Type B pancreatic cell (in vitro differentiated cells): ENCODE measurements at places on chromosomes 7 and 10.

- DNase-seq, result no peak
Measured at GRCh38 chr10:115974816-115975430, 298.1 kb downstream of the GFRA1 start.

DNA sequence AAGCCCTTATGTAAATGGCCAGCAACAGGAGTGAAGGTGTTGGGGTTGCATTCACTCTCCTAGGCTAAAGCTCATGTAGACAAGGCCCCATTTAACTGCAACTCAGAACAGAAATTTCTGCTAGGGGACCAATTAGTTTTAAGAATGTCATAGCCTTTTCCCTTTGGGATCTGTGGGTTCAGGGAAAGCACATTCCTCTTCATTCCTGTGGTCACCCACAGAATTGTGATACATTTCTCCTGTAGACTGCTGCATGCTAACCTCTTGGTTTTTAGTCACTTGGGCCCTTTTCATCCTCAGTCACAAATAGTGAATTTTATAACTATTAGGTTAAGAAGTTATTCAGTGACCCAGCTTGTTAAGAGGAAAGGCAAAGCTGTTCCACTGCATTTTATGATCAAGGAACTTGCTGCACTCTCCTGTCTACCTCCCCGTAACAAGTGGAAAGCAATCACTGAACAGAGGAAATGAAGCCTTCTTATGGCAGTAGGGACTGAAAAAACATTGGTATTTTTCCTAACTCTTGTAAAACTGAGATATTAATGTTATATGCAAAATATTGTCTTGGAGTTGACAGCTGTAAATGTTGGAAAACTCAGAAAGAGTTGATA is 124.9 kb downstream of the SND1 start:
- DNase-seq, result no peak

GRCh38 chr10:44032216-44032615 is 352.7 kb downstream of the CXCL12 start:
- DNase-seq, result no peak

GRCh38 chr7:35550831-35551230 is 144.1 kb downstream of the HERPUD2 start:
- no peak for DNase-seq

- no peak for DNase-seq
Measured at GRCh38 chr10:108427146-108427545, 1262.6 kb upstream of the SORCS1 start.

DNA sequence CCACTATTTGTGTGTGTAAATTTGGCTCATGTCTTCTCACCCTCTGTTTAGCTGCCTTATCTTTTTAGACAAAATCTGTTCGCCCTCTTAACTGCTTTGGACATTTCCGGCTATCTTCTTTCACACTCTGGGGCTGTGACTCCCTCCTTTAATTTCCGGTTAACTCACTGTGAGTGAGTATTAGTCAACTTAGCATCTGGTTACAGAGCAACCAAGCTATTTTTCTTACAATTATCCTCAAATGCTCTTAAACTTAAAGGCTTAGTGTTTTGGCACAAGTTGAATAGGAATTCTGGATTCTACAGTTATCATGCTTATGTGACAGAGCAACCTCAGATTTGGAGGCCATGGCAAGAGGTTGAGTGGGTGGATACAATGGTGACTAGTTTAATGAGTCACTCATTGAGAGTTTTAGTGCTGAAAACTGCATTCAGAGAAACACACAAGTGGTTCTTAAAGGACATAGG is 177.6 kb upstream of the SEMA3A start:
- no peak for DNase-seq

DNA sequence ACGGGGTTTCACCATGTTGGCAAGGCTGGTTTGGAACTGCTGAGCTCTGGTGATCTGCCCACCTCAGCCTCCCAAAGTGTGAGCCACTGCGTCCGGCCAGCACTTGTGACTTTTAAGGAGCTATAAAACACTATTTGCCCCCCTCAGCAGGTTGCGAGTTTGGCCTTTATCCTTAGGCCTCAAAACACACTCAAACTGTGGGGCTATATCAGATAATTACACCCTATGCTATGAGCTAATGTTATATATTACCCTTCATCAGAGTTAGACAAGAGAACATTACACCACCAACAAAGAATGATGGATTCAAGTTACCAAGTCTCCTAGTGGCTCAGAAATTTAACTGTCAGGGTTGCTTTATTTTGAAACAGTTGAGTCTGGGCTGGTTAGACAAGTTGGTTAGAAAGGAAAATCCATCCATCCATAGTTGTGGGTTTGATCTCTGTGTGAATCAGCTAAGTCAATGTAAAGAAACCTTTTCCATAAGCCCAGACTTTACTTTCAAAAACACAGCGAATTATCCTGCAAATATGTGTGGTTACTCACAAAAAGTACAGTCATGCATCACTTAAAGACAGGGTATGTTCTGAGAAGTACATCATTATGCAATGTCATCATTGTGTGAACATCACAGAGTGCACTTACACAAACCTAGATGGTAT is 115.8 kb downstream of the SEMA3D start:
- DNase-seq, result no peak

- DNase-seq, result no peak
Measured at GRCh38 chr7:125495997-125496396, 566.4 kb upstream of the POT1 start.

GRCh38 chr7:15440482-15440881 is 121.3 kb downstream of the AGMO start:
- no peak for DNase-seq

DNA sequence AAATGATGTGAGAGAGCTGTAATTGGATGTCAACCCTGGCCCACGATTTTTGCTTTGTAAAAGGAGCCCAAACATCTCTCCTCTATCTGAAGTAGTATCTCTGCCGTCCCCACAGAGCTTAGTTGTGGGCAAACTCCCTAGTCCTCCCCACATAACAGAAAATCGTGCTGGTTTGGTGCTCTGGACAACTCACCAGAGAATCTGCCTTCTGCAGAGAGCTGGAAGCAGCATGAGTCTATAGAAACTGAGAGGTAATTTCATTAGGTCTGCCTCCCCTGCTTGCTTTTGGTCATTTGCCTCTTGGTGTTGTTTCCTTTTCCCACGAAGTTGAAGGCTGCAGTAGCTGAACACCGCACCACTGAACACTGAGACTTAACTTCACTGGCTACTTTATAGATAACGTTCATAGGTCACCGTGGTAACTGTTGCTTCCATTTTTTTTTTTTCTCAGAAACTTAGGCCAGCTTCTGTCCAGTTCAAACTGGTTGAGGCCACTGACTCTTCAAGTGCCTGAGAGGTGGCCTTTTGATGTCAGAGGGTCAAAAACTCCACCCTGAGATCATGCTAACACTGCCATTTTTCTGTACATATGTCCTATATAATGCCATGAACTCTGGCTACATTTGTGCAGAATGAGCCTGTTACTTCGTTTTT is 3.3 kb upstream of the CDCA7L start:
- no peak for DNase-seq

GRCh38 chr10:86265236-86265894 is 101.2 kb downstream of the GRID1 start:
- peak; percentile 53 for DNase-seq

DNA sequence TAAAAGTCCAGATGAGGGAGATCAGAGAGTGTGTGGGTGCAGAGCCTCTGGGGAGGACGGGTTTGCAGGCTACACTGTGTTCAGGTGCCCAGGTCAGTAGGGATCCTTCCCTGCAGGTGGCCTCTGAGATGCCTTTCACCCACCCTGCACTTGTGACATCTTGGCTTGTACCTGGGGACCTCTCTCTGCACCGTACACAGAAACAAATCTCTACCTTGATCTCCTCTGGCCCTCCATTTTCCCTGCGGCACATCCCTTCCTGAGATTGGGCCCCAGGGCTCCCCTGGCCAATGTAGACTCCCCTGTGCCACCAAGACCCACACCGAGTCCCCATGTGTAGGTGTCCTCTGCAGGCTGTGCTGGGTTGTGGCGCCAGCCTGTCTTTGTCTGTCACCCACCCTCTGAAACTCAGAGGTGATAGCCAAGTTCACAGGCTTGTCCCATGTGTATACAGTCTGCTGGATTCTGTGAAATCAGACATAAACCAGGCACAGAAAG is 140.6 kb downstream of the PTPN20 start:
- DNase-seq, result no peak

DNA sequence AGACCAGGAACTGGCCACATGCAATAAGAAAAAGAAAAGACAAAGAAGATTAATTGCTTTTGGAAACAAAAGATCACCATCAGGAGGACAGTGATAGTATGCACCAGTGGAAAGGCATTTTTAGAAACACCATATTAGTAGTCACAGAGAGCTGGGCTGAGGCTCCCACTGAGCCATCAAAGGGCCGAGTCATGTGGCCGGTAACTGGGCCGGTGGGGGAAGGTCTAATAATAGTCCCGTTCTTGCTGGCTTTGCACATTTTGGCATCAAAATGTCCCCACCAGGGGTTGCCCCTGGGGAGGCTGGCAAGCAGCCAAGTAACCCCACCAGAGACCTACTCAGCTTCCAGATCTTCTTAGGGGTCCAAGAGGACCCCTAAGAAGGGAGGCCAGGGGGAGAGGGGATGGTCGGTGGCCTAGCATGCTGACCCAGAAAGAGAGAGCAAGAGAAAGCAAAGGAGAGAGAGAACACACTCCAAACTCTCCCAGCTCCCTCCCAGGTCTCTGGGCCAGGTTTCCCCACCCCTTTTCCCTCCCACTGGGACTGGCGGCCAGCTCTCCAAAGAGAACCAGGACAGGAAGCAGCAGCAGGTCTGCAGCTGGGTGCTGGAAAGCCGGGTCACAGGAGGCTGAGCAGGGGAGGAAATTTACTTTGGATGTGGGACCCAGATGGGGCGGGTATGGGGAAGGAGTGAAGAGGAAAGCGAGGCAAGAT is 70.2 kb upstream of the FGFR2 start:
- no peak for DNase-seq

GRCh38 chr7:92517631-92518030 is 10.7 kb downstream of the PEX1 start:
- no peak for DNase-seq

- no peak for DNase-seq
Measured at GRCh38 chr7:123787220-123788007, 38.6 kb upstream of the WASL start.

DNA sequence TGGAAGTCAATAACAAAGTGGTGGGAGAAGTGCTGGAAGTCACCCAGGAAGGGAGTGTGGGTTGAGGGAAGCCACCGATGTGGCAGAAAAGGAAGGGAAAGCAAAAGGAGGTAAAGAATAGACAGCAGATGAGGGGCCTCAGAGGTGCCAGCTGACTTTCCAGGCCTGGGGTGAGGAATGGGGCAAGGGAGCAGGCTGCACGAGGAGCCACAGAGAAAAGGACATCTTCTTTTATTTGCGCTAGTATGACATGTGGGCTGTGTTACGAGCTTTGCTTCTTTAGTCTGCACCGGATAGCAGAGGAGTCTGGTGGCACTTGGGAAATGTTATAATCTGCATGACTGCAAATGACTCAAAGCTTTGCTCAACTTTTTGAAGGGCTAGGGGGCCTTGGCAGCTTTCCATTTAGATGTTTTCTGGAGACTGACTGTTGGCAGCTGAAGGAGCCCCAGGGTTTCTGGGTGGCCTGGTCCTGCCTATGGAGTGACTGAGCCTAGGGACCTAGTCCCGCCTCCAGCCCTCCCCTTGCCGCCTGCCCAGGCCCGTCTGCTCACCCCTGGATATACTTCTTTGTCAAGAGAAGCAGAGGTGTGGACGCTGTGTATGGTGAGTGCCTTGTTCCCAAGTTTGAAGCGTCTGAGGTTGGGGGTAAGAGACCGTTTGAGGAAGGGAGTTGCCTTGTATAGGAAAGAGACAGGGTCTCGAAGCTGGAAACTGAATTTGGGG is 5.1 kb downstream of the PRXL2A start:
- no peak for DNase-seq

DNA sequence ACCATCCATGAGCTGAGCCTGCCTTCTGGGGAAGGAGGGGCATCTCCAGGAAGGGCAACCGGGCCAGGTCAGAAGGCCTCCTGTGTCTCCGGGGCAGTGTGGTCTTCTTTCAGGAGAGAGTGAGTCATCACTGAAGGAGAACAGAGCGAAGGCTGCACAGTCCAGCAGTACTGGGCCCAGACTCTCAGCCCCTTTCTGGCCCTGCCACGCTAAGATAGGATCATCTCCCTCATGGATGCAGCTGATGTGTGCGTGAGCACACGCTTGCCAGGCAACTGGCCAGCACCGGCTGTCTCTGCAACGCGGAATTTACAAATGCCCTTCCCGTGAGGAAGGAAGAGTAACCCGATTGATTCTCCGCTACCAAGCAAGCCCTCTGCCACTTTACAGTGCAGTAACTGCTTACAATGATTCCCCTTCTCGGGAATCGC is 328.2 kb downstream of the TNS3 start:
- no peak for DNase-seq

DNA sequence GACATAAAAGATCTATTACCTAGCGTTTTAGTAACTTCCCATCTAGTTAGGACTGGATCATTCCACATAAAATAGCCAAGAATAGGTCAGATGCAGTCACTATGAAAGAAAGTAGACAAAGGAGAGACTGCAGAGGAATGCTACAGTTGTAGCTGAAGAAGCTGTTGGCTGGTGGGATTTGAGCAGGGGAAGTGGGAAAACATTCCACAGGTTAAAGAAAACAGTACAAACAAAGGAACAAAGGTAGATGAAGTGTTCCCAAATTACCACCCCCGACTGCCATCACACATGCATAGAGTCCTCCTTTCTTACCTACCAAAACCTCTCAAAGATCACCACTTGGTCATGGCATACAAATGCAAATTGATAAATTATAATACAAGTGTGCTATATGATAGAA is 41.8 kb downstream of the DLD start:
- no peak for DNase-seq

GRCh38 chr10:77606751-77607150 is 30.9 kb downstream of the KCNMA1 start:
- no peak for DNase-seq

- DNase-seq, result no peak
Measured at GRCh38 chr7:129055294-129055816, 444 bp upstream of the TNPO3 start.

- no peak for DNase-seq
Measured at GRCh38 chr10:1034758-1035157, 9.1 kb upstream of the IDI2 start.

GRCh38 chr10:79601939-79602338 is 8.8 kb upstream of the SFTPA1 start:
- no peak for DNase-seq

DNA sequence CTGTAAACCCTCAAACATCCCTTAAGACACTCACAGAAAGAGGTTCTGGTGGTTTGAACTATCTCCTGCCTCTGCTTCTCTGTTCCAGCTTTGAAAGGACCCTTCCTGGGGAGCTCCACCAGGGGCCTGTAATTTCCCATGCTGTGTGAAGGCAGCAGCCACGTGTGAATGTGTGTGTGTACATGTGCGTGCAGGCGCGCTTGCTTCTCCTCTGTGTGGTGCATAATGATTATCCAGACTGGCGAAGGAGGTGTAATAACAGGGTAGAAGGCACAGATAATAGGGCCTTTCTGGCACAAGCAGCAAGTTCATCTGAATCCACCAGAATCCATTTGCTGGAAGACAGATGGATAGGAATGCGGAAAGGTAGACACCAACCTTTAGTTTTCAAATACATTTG is 466.5 kb downstream of the GRID1 start:
- no peak for DNase-seq

DNA sequence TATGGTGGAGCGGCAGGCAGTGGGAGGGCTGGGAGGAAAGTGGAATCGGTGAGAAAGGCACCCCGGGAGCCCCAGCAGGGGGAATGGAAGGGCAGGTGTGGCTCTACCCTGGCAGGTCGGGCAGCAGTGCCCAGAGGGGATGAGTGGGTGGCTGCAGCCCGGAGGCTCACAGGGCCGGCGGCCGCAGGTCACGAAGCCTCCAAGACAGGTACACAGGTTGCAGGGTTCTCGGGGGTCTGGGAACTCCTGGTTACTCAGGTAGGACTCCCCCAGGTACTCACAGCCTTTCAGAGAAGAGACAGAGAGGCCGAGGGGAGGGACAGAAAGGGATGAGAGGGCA is 21.8 kb downstream of the KCP start:
- no peak for DNase-seq

GRCh38 chr7:94417306-94417705 is 22.6 kb downstream of the COL1A2 start:
- DNase-seq, result no peak
